ENCODE measurements at places on chromosomes 1 and 21.

DNA sequence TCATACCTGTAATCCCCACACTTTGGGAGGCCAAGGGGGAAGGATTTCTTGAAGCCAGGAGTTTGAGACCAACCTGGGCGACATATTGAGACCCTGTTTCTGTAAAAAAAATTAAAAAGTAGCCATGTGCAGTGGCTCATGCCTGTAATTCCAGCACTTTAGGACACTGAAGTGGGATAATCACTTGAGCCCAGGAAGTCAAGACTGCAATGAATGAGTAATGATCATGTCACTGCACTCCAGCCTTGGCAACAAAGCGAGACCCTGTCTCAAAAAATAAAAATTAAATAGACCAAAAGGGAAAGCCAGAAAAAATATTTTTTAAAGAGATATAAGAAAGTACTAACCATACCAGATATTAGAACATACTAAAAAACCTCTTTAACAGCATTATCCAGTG, 44.7 kb upstream of the LYPLAL1 start:
- no peak overlapping the region for H3K4me3 ChIP-seq
- H3K4me1 ChIP-seq, result no peaks in the 10 kb centered on the region
- no peaks in the 10 kb centered on the region for H3K27me3 ChIP-seq
- no peak overlapping the region for H3K27ac ChIP-seq
- H3K36me3 ChIP-seq, result no peaks in the 10 kb centered on the region

GRCh38 chr1:48442864-48443619, 29.0 kb downstream of the SPATA6 start:
- no peak overlapping the region for H3K4me3 ChIP-seq
- no peaks in the 10 kb centered on the region for H3K27me3 ChIP-seq
- H3K36me3 ChIP-seq, result no peaks in the 10 kb centered on the region

GRCh38 chr1:109713636-109714035, 1.6 kb downstream of the GSTM5 start:
- peaks cover 5% of the 10 kb centered on the region for H3K27me3 ChIP-seq
- H3K27ac ChIP-seq, result no peak overlapping the region
- no peak overlapping the region for H3K4me3 ChIP-seq
- peaks cover 2% of the 10 kb centered on the region for H3K36me3 ChIP-seq
- no peaks in the 10 kb centered on the region for H3K4me1 ChIP-seq

DNA sequence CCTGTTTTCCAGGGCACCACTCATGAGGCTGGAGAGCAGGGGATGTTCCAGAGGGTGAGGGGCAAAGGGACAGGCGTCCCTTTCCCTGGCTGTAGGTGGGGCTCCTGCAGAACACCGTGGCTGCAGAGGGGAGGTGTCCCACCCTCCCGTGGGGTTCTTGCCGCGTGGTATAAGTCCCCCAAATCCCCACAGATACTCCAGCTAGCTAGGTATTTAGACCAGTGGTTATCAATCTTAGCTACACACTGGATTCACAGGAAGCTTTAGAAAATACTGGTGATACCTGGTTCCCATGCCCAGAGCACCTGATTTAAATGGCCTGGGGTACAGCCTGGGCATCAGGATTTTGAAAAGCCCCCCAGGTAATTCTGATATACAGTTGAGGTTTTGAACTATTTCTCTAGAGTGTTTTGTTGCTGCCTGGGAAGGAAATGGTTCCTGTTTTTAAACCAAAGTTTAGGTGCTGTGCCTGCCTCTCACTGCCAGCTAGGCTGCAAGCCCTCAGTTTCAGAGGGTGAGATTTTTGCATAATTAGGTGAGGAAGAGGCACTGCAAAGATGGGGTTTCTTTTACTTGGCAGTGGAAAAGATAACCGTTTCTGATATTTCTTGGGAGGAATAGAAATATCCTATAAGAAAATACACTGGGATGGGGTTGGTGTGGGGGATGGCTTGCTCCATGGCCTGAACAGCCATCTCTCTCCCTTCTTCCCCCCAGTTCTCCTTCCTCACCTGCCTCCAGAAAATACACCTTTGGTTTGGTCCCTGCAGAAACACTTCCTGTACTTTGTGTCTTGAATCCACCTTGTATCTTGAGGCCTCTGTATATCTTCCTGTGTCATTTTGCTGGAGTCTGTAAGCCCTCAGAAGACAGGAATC, 51.7 kb downstream of the RASSF5 start:
- peak overlapping the region; percentile 95 for H3K27ac ChIP-seq
- no peak for DNase-seq
- peaks cover 66% of the 10 kb centered on the region for H3K36me3 ChIP-seq
- peak overlapping the region; percentile 97 for H3K4me3 ChIP-seq

DNA sequence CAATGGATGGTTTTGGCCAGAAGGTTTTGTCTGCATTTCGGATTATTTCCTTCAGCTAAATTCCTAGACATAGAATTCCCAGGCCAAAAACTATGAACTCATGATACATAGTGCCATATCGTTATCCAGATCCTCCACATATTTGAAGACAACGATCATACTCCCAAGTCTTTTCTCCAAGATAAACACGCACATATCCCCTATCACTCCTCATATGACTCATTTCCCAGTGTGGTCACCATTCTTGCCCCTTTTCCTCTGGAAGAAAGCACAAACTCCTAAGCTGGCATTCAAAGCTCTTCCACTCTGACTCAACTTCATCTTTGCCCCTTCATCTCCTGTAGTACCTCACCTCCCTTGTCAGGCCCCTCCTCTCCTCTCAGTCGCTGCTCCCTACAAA, 277.6 kb downstream of the PLPP3 start:
- no peaks in the 10 kb centered on the region for H3K27me3 ChIP-seq
- no peaks in the 10 kb centered on the region for H3K36me3 ChIP-seq
- no peak overlapping the region for H3K27ac ChIP-seq

GRCh38 chr1:204461331-204462228, 33.0 kb downstream of the PIK3C2B start:
- H3K27me3 ChIP-seq, result no peaks in the 10 kb centered on the region
- H3K27ac ChIP-seq, result peak overlapping the region; percentile 47
- peaks cover 46% of the 10 kb centered on the region for H3K4me1 ChIP-seq
- no peak overlapping the region for H3K4me3 ChIP-seq

GRCh38 chr21:41583274-41583790, 75.4 kb upstream of the TMPRSS2 start:
- H3K4me1 ChIP-seq, result no peaks in the 10 kb centered on the region
- H3K4me3 ChIP-seq, result no peak overlapping the region
- H3K27ac ChIP-seq, result no peak overlapping the region
- DNase-seq, result no peak
- H3K27me3 ChIP-seq, result no peaks in the 10 kb centered on the region

DNA sequence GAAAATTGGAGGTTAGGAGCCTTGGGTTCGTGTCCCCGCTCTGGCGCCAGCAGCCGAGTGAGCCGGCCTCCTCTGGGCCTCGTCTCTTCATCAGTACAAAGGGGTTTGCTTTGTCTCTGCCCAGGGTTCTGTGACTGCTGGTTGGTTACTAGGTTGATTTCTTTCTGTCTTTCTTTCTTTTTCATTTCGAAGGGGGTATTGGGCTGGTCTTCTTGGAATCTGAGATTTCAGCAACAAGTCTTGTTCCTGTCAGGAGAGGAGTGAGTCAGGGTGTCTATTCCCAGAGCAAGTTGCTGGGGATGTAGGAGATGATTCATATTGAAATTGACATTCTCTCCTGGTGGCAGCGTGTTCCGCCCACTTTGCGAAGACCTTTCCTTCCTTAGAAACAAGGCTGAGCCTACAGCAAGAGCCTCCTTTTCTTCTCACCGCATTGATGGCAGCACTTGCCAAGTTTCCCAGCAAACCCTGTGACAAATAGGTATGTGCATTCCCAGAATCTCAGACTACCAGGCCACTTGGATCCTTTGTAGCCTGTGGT, 79.2 kb downstream of the MAN1C1 start:
- no peak overlapping the region for H3K4me3 ChIP-seq
- no peak overlapping the region for H3K27ac ChIP-seq

DNA sequence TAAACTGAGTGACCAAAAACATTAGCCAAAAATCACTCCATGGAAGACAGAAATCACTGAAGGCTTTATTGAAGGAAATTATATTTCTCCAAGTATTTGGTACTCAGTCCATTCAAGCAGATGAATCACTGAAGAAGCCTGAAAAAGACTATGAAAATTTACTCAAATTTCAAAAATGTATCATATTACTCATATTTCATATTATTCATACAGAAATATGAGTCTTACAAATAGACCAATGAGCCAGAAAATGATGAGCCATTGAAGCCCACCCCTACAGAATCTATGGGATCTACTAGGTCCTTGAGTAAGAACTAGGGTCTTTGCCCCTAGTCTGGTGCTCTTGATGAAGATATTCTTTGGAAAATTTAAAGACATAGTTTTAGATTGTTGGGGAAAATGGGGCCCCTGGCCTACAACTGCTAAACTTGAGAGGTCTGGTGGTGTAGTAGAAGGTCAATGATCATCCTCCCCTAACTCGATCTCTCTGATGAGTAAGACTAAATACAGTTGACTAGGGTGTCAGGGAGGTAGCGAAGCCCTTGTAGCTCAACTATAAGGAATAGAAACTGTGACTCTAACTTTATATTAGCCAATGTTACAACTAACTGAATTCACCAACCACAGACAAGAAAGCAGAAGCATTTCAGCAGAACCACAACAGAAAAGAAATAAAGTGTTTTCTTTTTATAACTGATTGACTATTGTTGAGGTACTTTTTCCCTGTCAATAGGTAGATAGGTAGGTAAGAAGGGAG, 81.0 kb downstream of the NOTCH2 start:
- no peaks in the 10 kb centered on the region for H3K27me3 ChIP-seq
- DNase-seq, result no peak
- H3K36me3 ChIP-seq, result peaks cover 46% of the 10 kb centered on the region
- peak overlapping the region; percentile 87 for H3K27ac ChIP-seq
- H3K4me1 ChIP-seq, result peaks cover 43% of the 10 kb centered on the region

DNA sequence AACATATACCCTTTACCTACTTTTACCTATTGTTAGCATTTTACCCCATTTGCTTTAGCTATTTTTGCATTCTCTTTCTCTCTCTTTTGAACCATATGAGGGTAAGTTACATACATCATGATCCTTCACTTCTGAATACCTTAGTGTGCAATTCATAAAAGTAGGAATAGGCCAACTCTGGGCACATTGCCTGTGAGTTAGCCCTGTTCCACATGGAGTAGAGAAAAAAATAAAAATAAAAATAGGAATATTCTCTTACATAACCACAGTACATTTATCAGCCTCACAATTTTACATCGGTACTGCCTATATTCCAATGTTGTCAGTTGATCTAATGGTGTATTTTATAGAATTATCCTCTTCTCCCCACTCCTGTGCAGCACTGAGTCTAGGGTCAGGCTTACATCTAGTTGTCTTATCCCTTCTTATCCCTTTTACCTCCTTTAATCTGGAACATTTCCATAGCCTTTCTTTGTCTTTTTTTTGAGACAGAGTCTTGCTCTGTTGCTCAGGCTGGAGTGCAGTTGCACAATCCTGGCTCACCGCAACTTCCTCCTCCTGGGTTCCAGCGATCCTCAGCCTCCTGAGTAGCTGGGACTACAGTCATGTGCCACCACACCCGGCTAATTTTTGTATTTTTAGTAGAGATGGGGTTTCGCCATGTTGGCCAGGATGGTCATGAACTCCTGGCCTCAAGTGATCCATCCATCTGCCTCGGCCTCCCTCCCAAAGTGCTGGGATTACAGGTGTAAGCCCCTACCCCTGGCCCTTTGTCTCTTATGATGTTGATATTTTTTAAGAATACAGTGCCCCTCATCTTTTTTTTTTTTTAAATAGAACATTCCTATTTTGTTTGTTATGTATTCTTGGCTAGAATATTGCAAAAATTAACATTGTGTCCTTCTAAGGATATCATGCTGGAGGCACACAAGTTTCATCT, 11.1 kb upstream of the SLC30A1 start:
- H3K4me3 ChIP-seq, result no peak overlapping the region
- H3K27me3 ChIP-seq, result peaks cover 16% of the 10 kb centered on the region
- no peak overlapping the region for H3K27ac ChIP-seq
- no peaks in the 10 kb centered on the region for H3K36me3 ChIP-seq
- DNase-seq, result no peak

GRCh38 chr1:229127301-229127700, 143.6 kb upstream of the RAB4A start:
- no peak overlapping the region for H3K27ac ChIP-seq
- H3K27me3 ChIP-seq, result peaks cover 22% of the 10 kb centered on the region
- DNase-seq, result no peak
- H3K36me3 ChIP-seq, result no peaks in the 10 kb centered on the region

- no peak overlapping the region for H3K27ac ChIP-seq
- peaks cover 75% of the 10 kb centered on the region for H3K27me3 ChIP-seq
- peak overlapping the region; percentile 85 for H3K4me3 ChIP-seq
- peaks cover 72% of the 10 kb centered on the region for H3K4me1 ChIP-seq
Measured at GRCh38 chr1:25619101-25619890, 2.7 kb downstream of the MAN1C1 start.

- no peaks in the 10 kb centered on the region for H3K4me1 ChIP-seq
- no peaks in the 10 kb centered on the region for H3K27me3 ChIP-seq
- no peak overlapping the region for H3K4me3 ChIP-seq
- DNase-seq, result no peak
- peaks cover 4% of the 10 kb centered on the region for H3K36me3 ChIP-seq
Measured at GRCh38 chr1:180182643-180183311, 28.1 kb downstream of the QSOX1 start.

- no peaks in the 10 kb centered on the region for H3K27me3 ChIP-seq
- H3K36me3 ChIP-seq, result peaks cover 3% of the 10 kb centered on the region
- H3K4me1 ChIP-seq, result peaks cover 6% of the 10 kb centered on the region
Measured at GRCh38 chr1:205137901-205138300, 16.1 kb upstream of the RBBP5 start.

DNA sequence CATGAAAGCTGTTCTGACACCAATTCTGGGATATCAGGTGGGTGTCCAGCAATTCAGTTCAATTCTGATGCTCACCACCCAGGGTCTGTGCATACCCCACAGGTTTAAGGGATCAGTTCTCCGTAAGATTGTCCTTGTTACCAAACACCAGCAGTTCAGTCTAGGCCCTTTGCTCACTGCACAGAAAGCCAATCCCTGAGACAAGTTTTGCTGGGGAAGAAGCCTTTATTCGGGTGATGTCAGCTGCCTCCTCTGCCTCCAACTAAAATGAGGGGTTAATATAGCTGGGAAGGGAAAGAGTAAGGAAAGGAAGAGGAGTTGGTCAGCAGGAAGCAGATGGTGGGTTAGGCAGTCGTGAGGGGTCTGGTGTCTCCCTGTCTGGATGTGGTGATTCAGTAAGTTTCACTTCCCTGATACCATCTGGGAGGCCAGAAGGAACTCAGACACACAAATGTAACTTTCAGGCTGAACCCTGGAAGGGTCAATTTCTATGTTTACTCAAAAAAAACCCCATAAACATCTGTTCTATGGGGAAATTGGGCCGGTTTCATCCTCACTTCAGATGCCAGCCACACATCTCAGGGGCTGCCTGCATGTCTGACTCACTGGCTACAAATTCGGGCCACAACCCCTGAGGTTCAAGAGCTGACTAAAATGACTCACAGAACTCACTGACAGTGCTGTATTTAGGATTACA, 83.3 kb upstream of the PGBD5 start:
- peaks cover 5% of the 10 kb centered on the region for H3K27me3 ChIP-seq
- no peaks in the 10 kb centered on the region for H3K36me3 ChIP-seq
- H3K27ac ChIP-seq, result no peak overlapping the region
- H3K4me1 ChIP-seq, result no peaks in the 10 kb centered on the region
- DNase-seq, result no peak

GRCh38 chr1:41978986-41979385, 60.3 kb upstream of the HIVEP3 start:
- no peaks in the 10 kb centered on the region for H3K27me3 ChIP-seq
- DNase-seq, result no peak
- no peaks in the 10 kb centered on the region for H3K36me3 ChIP-seq
- H3K4me1 ChIP-seq, result peaks cover 11% of the 10 kb centered on the region

Data from activated T-helper 2 cell treated with anti-CD3 and anti-CD28 coated beads, Interferon-gamma antibody, Interleukin-2, Interleukin-4, amounts not matched to agents 10 μg/mL and 5 μg/mL and 100 μg/mL, durations not matched to agents 14 hours and 24 hours and 36 hours (primary cell).